ENCODE measurements at places on chromosomes 5 and 9.

DNA sequence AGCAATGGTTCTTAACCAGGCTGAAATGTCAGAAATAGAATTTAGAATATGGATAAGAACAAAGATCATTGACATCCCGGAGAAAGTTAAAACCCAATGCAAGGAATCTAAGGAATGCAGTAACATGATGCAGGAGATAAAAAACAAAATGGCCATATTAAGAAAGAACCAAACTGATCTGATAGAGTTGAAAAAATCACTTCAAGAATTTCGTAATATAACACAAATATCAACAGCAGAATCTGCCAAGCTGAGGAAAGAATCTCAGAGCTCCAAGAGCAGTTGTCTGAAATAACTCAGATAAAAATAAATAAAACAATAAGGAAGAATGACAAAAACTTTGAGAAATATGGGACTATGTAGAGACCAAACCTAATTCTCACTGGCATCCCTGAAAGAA is 37.8 kb upstream of the TAS2R1 start:
- DNase-seq = no peak

GRCh38 chr9:127194881-127195713 is 69.5 kb upstream of the GARNL3 start:
- peak; percentile 9 for DNase-seq

DNA sequence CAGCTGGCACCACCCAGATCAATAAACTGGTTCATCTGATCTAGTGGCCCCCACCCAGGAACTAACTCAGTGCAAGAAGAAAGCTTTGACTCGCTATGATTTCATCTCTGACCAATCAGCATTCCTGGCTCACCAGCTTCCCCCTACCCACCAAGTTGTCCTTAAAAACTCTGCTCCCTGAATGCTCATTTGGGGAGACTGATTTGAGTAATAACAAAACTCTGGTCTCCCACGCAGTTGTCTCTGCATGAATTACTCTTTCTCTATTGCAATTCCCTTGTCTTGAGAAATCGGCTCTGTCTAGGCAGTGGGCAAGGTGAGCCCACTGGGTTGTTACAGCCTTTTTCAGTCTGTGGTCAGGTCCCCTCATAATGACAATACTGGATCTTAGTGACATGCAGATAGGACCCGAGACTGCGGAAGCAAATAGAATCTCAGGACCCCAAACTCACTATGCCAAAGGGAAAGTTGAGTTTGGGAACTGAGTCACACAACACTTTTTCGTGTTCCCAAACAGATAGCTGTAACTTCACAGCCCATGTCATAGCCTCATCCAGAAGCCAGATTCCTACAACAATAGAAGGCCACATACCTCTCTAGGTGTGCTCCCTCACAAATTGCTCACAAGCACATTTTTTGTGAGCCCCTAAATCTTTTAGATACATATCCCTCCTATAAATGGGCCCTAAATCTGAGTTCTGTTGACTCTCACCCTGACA is 175.2 kb upstream of the RAI14 start:
- no peak for DNase-seq

DNA sequence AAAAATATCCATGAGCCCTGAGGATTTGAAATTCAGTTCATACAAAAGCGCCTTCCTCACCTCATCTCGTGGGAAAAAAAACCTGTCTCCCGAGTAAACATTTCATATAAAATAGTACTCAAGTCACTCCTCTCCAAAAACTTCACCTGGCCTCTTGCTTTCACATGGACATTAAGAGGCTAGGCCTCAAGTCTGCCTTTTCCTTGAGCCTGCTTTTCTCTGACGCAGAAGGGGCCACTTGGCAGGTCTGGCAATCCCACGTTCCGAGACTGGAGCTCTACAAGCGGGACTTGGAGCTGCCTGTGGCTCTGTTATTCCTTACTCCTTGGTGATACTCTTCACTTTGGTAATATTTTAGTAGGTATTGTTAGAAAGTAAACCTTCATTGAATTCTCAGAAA is 26.9 kb upstream of the CKS2 start:
- no peak for DNase-seq

- peak; percentile 88 for DNase-seq
Observed at GRCh38 chr5:54651482-54652076, 134.0 kb downstream of the SNX18 start.

- DNase-seq = peak; percentile 31
Observed at GRCh38 chr9:128005923-128006322, 25.1 kb upstream of the EEIG1 start.

DNA sequence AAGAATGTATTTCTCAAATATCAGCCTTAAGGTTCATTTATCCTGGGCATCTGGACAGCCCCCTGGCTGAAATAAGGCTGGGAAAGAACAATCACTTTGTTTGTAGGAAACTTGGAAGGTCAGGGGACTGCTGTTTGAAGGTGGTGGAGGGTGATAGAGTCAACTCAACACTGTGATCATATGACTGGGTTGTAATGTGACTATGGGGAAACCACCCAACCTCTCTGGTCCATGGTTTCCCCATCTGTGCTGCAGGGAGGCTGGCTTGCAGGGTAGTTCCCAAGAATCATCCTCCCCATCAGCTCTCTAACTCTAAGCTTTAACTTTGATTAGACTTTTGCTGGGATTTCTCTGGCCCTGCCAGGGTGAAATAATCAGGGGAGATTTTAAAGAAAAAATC is 10.0 kb downstream of the INSYN2B start:
- DNase-seq = no peak

DNA sequence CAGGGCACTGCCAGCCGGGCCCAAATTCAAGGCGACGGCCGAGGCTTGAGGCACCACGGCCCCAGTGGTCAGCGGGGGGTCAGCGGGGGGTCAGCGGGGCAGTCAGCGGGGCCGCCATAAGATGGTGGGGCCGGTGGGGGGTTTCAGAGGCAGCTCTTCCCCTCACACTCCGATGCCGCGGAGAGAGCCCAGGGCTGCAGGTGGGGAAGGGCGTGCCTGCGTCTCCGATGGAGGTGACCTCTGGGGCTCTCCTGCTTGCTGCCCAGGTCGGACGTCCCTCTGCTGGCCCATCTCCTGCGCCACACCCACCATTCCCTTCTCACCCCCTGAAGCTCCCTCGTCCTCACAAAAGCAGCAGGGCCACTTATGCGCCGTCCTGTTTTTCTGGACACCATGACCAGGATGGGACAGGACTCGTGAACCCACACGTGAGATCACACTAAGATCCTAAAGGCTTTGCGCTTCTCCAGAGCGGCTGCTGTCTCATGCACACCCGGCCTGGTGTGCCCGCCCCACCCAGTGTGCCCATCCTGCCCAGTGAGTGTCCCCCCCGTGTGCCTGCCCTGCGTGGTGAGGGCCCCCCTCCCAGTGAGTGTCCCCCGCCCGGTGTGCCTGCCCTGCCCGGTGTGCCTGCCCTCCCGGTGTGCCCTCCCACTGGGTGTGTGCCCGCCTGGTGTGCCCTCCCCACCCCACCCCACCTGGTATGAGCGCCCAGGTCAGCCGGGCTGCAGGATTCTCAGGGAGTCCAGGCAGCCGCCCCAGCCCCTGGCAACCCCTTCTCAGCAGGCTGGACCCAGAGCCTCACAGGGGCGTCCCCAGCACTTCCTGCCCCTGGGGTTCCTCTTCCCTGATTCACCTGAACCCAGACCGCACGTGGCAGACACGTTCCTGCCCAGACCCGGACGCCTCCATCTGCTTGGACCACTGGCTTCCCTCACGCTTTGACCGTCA is 48.7 kb upstream of the NKD2 start:
- DNase-seq = no peak

- no peak for DNase-seq
Observed at GRCh38 chr5:56377573-56377972, 144.4 kb upstream of the ANKRD55 start.

DNA sequence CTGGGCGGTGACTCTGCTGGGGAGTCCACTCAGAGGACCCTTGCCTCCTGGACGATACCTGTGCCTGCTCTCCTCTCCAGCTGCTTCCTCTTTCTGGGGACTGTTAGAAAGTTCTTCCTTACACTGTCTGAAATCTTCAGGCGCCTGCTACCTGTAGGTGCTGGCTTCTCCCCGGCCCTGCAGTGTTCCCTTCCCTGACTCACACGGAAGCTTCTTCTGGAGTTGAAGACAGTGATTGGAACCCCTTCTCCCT is 562 bp downstream of the GSN start:
- DNase-seq = no peak

DNA sequence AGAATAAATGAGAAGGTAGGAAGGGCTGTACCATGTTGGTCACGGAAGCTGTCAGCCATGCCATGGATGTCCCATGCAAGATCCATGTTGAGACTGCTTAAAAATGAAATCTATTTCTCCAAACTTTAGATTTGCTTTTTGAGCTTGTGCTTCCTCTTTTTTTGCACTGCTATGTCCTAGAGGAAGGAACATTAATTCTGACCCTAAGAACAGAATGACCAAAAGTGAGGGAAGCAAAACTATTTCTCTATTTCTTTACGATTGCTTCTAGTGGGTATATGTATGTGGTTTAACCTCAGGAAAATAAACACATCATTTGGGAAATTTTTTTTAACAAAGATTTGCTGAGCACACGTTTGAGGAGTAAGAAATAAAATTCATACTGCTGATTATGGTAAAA is 84.6 kb downstream of the USP20 start:
- DNase-seq = no peak

DNA sequence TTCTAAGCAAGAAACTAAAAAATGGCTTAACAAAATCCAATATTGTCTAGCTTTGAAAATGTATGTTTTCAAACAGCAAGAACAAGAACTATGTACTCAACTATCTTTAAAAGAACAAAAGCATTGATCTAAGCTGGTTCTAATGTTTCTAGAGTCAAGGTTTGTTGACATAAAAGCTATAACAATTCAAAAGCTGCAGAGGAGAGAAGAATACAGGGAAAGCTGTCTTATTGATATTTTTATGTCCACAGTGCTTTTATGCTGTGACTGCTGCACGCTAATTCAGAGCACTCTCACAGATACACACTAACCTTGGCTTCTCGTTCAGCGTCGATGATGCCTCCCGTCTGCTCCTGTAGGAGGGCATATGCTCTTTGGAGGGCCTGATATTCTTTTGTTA is 129.5 kb upstream of the DPYSL3 start:
- DNase-seq = no peak

GRCh38 chr5:178496642-178497041 is 93.6 kb downstream of the COL23A1 start:
- no peak for DNase-seq

GRCh38 chr5:36919238-36919637 is 42.7 kb downstream of the NIPBL start:
- DNase-seq = no peak

DNA sequence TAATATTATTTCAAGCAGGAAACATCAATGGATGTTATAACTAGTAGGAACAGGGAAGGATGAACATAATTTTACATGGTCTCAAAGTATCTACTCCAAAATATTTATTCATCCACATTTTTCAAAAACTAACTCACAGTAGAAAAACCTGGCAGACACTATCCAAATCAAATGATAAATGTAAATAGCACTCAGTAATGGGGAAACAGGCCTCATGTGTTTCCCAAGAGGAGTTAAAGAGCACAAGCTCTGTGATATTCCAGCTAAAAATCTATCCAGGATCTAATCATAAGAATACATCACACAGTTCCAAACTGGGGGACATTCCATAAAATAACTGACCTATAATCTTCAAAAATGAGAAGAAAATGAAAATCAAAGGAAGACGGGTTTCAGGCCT is 443.1 kb downstream of the ZNF608 start:
- DNase-seq = no peak

DNA sequence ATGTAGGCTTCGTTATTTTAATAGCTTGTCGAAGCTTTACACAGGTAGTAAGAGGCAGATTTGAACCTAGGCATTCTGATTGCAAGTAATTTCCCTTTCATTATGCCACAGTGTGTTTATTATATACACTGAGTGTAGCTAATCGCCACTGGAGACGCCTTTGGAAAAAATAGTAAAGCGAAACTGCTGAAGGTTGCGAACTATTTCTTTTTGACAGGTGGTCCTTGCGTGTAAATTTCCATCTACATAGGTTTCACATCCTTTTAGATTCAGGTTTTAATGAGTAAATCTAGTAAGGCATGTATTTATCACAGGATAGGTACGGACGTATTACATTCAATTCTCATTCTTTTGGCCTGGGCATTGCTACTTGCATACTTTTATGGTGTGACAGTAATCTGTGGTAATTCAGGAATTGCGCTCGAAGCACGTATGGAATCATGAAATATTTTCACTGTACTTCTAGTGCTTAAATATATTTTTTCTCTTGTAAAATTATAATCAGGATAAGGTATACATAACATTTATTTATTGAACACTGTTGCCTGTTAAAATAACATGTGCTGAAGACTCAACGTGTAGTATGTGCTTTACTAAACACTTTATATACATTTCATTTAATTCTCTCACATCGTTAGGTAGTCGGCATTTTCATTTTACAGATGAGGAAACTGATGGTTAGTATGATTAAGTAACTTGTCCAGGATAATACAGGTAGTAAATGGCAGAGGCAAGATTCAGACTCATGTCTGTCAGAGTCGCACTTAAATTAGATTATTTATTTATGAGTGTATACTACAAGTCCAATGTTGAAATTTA is 1.8 kb downstream of the MARCHF6 start:
- no peak for DNase-seq

- DNase-seq = no peak
Observed at GRCh38 chr9:89464300-89464901, 33.5 kb downstream of the SEMA4D start.

GRCh38 chr9:15724612-15725011 is 171.8 kb downstream of the CCDC171 start:
- DNase-seq = no peak

GRCh38 chr9:26301046-26301445 is 591.6 kb downstream of the CAAP1 start:
- no peak for DNase-seq

GRCh38 chr9:38066914-38067858 is 1.8 kb downstream of the SHB start:
- DNase-seq = peak; percentile 53

GRCh38 chr9:107484117-107484723 is 5.3 kb downstream of the KLF4 start:
- DNase-seq = no peak

DNA sequence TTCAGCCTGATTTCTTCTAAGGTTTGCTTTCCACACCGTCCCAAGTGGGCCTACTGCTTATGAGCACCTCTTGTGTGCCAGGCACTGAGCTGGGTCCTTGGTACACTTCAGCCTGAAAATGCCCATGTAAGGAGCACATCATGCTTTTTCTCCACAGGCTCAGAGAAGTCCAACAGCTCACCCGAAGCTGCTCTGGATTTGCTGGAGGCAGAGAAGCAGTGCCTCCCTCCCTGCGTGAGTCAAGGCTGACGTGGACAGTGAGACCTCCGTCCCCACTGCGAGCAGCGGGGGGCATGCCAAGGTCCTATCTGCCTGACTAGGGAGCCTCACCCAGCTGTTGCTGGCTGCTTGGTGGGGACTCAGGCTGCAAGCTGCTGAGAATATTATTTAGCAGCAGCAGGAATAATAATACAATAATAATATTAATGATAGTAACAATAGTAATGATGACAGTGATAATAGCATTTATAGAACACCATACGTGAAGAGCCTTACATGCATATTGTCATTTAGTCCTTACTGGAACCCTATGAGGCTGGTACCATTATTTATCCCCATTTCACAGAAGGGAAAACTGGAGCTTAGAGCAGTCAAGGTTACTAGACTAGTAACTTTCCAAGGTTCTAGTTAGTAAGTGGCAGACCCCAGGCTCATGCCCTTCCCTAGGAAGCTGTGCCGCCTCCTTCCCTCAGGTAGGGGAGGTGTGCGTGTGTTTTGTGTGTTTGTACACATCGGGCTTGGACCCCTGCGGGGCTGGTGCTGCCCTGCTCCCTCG is 194.8 kb downstream of the HSPA4 start:
- DNase-seq = no peak

GRCh38 chr9:90251316-90251715 is 391.3 kb downstream of the DIRAS2 start:
- DNase-seq = no peak

- no peak for DNase-seq
Observed at GRCh38 chr9:114317665-114318357, 5.1 kb upstream of the ORM1 start.
